Thoracic aorta (tissue), 2 donors: ENCODE measurements at places on chromosomes 1 and 21.

DNA sequence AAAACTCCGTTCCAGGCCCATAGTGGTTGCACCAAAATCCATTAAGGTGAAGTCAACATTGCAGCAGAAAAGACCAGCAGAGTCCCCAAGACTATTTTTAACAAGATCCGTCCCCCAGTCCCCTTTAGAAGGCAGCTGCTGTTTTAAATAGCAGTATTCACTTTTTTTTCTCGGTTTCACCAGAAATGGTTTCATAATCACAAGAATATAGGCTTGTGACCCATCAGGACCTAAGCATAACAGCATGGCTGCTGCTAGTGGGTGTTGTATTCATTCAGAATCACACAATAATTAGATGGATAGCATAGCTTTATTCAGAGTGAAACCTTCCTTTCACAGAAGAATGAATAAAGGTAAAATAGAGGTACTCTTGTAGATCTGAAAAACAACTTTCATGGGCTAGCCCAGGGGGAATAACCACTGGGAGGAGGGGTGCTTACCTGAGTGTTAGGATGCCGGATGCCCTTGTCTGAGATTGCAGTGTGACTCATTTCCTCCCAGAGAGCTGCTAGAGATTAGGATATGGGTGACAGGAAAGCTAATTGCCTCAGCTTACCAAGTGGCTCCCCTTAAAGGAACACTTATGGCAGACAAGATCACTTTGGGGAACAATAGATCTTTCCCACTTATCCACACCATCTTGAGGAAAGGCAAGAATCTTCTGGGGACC, 35.0 kb downstream of the ACKR1 start:
- no peak for DNase-seq

- no peak for DNase-seq
These were observed 304.7 kb upstream of the PTBP2 start for GRCh38 chr1:96416701-96417444.

- no peak for DNase-seq
These were observed 6.2 kb downstream of the ITPKB start for GRCh38 chr1:226732856-226733291.

GRCh38 chr1:150560576-150561253, 11.5 kb downstream of the ADAMTSL4 start:
- DNase-seq = peak; percentile 67

GRCh38 chr1:36889478-36890226, 144.7 kb downstream of the GRIK3 start:
- DNase-seq = no peak

DNA sequence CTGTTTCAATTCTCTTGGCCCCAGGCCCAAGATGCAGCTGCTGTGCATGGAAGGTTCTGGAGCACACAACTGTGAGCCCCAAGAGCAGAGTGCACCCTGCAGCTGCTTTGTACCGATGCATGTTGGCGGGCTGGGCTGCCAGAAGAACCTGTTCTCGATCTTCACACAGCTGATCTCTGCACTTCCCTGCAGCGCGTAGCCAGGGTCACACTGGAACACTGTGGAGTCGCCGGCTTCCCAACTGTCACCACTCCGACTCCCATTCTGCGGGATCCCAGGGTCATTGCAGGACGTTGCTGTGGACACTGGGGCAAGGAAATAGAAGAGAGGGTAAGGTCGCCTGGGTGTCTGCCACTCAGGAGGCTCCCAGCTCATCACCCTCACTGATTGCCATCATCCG, 185.4 kb downstream of the ZSCAN20 start:
- DNase-seq = no peak

- DNase-seq = no peak
These were observed 91.9 kb upstream of the PLXNA2 start for GRCh38 chr1:208336137-208336518.

GRCh38 chr21:23921670-23922418, 1685.4 kb downstream of the MRPL39 start:
- no peak for DNase-seq

DNA sequence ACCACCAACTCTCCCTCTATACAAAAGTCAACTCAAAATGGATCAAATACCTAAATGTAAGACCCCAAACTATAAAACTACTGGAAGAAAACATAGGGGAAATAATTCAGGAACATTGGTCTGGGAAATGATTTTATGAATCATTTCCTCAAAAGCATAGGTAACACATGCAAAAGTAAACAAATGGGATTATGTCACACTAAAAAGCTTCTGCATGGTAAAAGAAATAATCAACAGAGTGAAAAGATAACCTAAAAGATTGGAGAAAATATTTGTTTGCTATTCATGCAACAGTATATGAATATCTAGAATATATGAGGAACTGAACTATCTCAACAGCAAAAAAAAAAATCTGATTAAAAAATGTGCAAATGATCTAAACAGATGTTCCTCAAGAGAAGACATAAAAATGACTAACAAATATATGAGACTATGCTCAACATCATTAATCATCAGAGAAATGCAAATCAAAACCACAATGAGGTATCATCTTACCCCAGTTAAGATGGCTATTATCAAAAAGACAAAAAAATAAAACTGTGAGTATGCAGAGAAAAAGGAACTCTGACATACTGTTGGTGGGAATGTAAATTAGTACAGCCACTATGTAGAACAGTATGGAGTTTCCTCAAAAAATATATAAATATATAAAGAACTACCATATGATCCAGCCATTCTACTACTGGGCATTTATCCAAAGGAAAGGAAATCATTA, 47.8 kb downstream of the VCAM1 start:
- DNase-seq = no peak

- no peak for DNase-seq
These were observed 26.5 kb downstream of the LRRN2 start for GRCh38 chr1:204659056-204659455.

- no peak for DNase-seq
These were observed 226.3 kb upstream of the B3GALT2 start for GRCh38 chr1:193412748-193413147.

- DNase-seq = peak; percentile 39
These were observed 38.2 kb upstream of the H6PD start for GRCh38 chr1:9196129-9197040.

DNA sequence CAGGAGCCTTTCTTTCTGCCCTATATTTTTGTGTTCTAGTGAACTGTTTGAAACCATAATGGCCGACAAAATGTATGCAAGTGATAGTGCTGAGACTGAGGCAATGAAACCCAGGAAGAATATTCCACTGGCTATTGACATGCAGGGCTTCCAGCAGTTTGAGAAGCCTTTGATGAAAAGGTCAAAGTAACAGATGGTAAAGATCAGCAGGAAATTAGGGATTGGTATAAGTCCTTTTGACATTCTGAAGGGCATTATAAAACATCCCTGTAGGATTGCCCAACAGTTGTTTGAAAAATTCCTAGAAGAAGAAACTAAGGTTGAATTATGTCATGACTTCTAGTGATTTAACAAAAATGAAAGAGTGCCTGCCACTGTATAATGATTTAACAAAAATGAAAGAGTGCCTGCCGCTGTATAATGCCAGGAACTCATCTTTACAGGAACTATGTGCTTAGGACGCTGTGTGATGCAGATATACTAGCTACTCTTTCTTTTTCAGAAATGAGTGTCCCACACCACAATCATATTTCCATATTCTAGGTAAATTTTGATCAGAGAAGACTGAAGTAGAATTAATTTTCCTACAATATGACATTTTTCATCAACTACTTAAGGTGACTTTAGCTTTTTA, 283.9 kb upstream of the ST6GALNAC5 start:
- no peak for DNase-seq

DNA sequence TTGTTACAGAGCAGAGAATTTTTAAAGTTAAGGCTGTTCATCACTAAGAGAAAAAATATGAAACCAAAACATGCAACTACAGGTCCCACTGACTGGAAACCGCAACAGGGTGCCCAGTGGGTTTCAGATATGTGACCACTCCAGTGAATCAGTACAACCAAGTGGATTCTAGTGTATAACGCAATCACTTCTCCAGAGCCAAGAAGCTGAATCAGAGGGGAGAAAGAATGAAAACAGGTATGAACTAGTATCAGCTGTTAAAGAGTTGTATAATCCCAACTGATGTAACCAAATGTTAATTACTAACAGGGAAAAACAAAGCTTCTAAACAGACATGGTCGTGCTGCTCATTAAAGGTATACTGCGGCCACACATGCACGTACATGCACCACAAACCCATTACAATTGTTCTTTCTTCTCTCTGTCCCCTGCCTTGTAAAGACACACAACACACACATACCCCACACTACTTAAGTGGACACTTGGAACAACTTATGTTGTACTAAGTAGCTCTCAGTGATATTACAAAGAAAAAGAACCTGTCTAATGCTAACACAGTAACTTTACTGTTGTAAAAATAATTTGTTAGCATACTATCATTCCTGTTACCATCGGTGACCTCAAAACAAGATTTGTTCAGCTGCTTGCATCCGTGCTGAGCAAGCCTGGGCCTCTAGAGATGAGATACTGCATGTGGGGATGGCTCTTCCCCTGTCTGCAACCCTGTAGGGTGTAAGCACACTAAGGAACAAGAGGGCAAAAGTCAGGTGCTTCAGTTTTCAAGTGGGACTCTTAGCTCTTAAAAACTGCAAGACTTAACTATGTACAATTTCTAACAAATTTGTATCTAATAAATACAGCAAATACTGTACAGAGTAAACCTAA, 74.2 kb downstream of the PTPN14 start:
- DNase-seq = no peak

GRCh38 chr1:21624571-21625389, 44.4 kb downstream of the RAP1GAP start:
- DNase-seq = no peak

- no peak for DNase-seq
These were observed 209.7 kb downstream of the SETD4 start for GRCh38 chr21:35850542-35851103.

DNA sequence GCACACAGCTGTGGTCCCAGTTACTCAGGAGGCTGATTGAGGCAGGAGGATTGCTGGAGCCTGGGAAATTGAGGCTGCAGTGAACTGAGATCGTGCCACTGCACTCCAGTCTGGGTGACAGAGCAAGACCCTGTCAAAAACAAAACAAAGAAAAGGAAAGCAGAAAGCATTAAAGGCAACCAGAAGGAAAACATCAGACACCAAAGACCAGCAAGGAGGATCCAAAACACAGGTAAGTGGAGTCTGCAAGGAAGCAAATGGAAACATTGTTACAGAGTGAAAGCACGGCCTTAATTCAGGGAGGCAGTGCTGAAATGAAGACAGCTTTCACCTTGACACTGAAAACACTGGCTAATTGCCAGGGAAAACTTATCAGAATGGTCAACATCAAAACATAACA, 40.8 kb downstream of the CFAP74 start:
- no peak for DNase-seq

- no peak for DNase-seq
These were observed 117.3 kb downstream of the PSMG1 start for GRCh38 chr21:39065917-39066316.

- no peak for DNase-seq
These were observed 221.4 kb downstream of the BACH1 start for GRCh38 chr21:29520171-29520570.

DNA sequence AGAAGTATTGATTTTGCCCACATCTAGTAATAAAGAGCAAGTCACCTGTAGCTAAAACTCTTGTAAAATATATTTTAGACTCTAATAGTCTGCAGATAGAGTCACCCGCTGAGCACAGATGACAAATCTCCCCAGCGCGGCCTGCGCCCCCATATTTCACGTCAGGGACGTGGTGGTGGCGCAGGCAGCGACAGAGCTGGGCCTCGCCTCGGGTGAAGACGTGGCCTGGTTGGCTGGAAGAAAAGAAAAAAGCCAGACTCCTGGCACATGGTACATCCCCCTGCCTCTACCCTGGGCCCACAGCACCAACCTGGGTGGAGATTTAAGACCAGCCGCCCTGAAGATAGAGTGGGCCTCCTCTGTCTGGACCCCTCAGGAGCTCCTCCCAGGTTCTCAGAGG, 6.0 kb upstream of the DMBX1 start:
- no peak for DNase-seq

GRCh38 chr21:43328185-43328957, 98.6 kb downstream of the SIK1 start:
- DNase-seq = no peak

- no peak for DNase-seq
These were observed 153.9 kb upstream of the GREM2 start for GRCh38 chr1:240765732-240766363.

DNA sequence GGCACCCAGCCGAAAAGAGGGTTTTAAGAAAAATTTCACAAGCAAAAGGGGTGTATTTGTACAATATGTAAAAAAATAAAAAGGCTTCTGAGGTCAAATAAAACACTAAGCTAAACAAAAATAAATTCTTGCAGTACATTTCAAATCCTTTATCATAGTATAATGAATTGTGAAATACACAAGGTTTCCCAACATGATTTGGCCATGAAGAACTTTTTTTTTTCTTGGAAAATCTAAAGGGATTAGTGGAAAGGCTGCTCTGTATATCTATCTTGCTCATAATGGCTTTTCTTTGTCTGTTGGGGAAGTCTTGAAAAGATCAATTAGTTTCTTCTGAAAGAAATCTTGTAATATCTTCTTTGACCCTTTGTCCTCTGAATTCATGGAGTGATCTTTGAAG, 593.4 kb downstream of the PLPP3 start:
- DNase-seq = no peak

- no peak for DNase-seq
These were observed 15.9 kb upstream of the NPPB start for GRCh38 chr1:11874624-11875023.

DNA sequence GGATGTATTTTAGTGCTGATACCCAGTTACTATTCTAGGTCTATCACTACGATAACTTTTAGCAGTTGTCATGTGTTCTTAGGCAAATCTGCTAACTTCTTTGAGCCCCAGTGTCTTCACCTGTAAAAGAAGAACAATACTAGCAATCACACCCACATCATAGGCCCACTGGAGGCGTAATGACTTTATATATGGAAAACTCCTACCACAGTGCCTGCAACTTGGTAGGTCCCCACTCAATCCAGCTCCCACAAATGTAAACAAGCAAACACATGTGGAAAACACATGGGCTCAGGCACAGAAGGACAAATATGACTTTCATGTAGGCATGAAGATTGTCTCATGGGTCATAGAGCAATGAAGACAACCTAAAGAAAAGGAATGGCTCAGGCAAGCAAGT, 115.8 kb downstream of the TBX19 start:
- no peak for DNase-seq

DNA sequence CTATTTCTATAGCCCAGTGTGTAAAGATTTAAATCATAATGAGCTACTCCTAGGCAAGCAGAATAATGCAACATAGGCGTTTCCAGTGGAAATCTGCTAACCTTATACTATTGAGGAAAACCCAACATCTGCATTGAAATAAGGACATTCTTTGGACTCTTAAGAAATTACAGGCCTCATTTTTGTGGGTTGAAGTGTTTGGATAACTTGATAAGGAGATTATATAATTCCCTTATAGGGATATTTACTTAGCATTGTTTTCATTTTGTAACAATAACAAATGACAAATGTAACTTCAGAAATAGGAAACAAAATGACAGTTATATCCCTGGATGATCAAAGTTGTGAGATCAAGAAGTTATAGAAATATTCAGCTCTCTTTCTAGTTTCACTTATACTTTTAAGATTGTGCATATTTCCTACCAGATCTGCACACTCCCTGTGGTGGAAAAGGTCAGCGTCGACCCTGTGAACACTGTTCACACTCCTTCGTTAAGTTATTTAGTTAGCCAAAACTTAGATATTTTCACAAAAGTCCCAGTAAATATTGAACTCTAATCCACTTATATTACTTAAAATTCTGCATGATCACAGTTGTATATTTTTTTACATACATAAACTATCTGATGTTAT, 284.4 kb upstream of the C1orf105 start:
- DNase-seq = no peak
